ENCODE measurements at places on chromosomes 5 and 9. TPM values are rescaled to one million over a fixed set of nuclear protein-coding genes. Genes with fewer than 3 reads are reported as not detected.

The TMEM174 gene
- not detected for total RNA-seq

The WNT8A gene
- total RNA-seq: not detected

The ACTBL2 gene
- not detected for total RNA-seq

The CCDC183 gene
- not detected for total RNA-seq

The FAM120A gene
- 99.1 TPM for total RNA-seq

The POU5F2 gene
- total RNA-seq: 2.1 TPM

The DPH7 gene
- total RNA-seq: 39.4 TPM

DNA sequence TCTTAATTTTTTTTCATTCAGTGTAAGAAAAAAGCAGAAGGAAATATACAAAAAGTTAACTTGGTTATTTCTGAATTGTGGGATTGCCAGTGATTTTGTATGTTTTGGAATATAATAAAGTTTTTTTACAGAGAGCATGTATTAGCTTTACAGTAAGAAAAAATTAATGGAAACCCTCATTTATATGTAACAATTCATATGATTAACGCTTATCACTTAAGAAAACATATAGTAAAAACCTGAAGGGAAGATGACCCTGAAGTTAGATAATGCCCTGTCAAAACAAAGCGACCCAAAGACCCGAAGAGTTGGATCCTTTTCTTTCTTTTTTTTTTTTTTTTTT lies 52.4 kb downstream of the EHMT1 start:
- no peaks in the 10 kb centered on the region for H3K27me3 ChIP-seq
- H3K27ac ChIP-seq: no peak overlapping the region
- peaks cover 24% of the 10 kb centered on the region for H3K36me3 ChIP-seq
- DNase-seq: no peak
- H3K4me1 ChIP-seq: peaks cover 79% of the 10 kb centered on the region

DNA sequence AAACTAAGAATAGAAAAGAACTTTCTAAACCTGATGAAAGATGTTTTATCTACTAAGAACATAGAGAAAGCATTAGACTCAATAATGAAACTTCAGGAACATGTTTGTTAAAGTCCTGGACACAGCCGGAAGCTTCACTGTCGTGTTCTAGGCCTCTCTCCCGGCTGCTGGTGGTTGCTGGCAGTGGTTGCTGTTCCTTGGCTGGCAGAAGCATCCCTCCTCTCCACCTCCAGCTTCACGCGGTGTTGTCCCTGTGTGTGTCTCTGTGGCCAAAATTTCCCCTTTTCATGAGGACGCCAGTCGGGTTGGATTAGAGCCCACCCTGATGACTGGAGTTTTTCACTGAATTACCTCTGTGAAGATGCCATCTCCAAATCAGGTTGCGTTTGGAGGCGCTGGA lies 6.5 kb upstream of the MED10 start:
- H3K27ac ChIP-seq: no peak overlapping the region
- no peaks in the 10 kb centered on the region for H3K4me1 ChIP-seq
- H3K36me3 ChIP-seq: no peaks in the 10 kb centered on the region
- peaks cover 21% of the 10 kb centered on the region for H3K27me3 ChIP-seq
- H3K4me3 ChIP-seq: no peak overlapping the region

DNA sequence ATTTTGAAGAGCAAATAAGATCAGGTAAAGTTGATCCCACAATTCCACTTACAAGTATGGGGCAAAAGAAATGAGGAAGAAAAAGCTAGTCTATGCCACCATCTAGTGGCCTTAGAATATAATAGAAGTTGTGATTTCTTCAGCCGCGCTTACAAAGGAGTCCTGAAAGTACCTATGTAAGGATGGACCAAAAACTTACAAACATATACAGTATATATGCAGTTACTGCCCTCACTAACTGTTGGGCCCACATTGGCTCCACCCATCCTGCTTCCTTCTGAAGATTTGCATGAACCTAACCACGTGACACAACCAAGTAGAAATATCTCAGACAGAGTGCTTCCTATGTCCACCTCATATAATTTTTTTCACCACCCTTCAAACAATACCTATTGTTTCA lies 11.7 kb upstream of the OR13D1 start:
- DNase-seq: no peak
- peaks cover 3% of the 10 kb centered on the region for H3K27me3 ChIP-seq

GRCh38 chr5:140003519-140003918 lies 39.6 kb downstream of the NRG2 start:
- H3K36me3 ChIP-seq: no peaks in the 10 kb centered on the region
- no peak for DNase-seq
- H3K27me3 ChIP-seq: peaks cover 34% of the 10 kb centered on the region
- no peak overlapping the region for H3K4me3 ChIP-seq
- H3K27ac ChIP-seq: no peak overlapping the region

DNA sequence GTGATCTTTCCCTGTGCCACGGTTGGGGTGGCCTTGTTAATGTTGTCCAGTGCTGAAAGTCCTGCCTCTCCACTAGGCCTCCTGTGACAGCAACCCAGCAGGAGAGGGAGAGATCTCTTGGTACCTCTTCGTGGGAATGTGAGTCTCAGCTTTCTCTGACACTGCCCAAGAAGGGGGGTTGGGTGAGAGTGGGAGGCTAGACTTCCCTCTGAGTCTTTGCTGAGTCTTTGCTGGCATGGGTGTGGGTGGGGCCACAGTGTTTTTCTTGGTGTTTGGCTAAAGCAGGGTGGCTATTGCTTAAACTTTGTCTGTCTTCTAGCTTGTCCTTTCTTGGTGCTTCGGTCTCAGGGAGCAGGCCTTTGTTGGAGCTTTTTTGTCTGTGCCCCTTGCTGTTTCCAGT lies 145.6 kb downstream of the GNA14 start:
- DNase-seq: no peak
- no peak overlapping the region for H3K27ac ChIP-seq
- H3K4me3 ChIP-seq: no peak overlapping the region
- no peaks in the 10 kb centered on the region for H3K4me1 ChIP-seq
- H3K27me3 ChIP-seq: no peaks in the 10 kb centered on the region
- no peaks in the 10 kb centered on the region for H3K36me3 ChIP-seq

DNA sequence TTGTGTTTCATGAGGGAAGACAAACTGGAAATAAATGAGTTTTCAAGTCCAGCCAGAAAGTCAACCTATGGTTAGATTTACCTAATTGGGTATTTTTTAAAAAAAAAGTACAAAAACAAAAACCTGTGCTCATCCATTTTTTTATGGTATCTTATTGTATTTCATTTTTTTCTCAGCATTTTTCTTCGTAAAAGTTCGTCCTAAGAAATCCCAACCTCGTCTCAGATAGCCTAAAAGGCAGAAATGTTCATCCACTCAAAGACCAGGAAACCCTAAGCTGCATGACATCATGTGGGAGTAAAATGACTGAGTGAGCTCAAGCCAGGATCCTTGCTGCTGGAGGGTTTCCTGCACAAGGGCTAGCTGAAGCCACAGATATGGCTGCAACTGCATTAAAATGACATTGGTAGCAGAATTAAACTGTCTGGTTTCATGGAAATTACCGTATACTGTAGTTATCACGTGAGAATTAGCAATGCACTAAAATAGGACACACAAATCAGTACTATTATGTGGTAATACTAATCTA lies 70.4 kb downstream of the NFIB start:
- H3K27ac ChIP-seq: no peak overlapping the region
- no peak overlapping the region for H3K4me3 ChIP-seq
- no peak for DNase-seq
- H3K4me1 ChIP-seq: no peaks in the 10 kb centered on the region
- H3K27me3 ChIP-seq: no peaks in the 10 kb centered on the region

DNA sequence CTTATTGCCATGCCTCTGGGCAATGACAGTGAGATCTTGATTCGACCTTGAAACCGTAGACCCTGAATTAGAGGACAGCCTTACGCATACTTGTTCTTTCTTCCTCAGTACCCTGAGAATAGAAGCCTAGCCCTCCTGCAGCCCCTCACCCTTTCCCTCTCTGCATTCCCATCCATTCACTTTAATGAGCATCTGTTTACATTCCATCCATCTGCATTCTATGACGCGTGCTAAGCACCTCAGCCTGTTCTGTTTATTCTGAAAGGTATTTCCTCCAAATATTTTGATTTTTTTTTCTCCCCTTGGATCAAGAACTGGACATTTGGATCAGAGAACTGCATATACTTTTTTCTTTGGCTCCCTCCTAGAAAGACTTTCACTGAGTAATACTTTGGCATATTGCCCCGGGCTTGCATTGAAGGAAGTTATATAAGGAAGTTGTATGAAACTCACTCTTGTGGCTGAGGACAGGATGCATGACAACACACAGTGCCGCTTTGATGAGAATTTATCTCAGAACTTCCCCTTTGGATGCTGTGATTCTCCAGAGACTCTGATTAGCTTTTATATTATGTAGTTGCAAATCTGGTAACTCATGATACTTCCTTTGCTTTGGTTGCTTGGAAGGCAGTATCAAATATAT lies 15.7 kb downstream of the TMEM8B start:
- H3K4me3 ChIP-seq: peak overlapping the region; percentile 33
- H3K36me3 ChIP-seq: no peaks in the 10 kb centered on the region
- peak overlapping the region; percentile 28 for H3K27ac ChIP-seq
- no peaks in the 10 kb centered on the region for H3K27me3 ChIP-seq
- peaks cover 81% of the 10 kb centered on the region for H3K4me1 ChIP-seq

DNA sequence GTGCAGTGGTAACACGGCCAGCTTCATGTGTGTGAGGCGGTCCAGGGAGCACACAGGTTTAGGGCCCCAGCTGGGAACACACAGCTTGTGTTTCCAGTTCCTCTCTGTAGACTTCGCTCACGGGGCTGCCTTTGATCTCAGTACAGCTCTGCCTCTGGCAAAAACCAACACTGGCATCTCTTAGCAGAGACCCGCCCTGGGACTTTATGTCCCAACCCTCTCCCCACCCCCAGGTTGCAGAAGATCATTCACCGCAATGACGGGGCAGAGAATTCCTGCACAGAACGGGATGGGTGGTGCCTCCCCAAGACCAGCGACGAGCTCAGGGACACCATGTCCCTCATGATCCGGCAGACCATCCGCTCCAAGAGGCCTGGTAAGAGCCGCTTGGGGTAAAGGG lies 5.2 kb upstream of the CEL start:
- no peak for DNase-seq
- H3K4me1 ChIP-seq: peaks cover 19% of the 10 kb centered on the region
- H3K4me3 ChIP-seq: no peak overlapping the region
- no peaks in the 10 kb centered on the region for H3K27me3 ChIP-seq
- H3K27ac ChIP-seq: no peak overlapping the region

- H3K27ac ChIP-seq: no peak overlapping the region
- peaks cover 12% of the 10 kb centered on the region for H3K4me1 ChIP-seq
- peak overlapping the region; percentile 66 for H3K4me3 ChIP-seq
- H3K36me3 ChIP-seq: no peaks in the 10 kb centered on the region
- DNase-seq: no peak
- peaks cover 37% of the 10 kb centered on the region for H3K27me3 ChIP-seq
These were observed 52.9 kb downstream of the C9orf50 start for GRCh38 chr9:129567842-129568559.

DNA sequence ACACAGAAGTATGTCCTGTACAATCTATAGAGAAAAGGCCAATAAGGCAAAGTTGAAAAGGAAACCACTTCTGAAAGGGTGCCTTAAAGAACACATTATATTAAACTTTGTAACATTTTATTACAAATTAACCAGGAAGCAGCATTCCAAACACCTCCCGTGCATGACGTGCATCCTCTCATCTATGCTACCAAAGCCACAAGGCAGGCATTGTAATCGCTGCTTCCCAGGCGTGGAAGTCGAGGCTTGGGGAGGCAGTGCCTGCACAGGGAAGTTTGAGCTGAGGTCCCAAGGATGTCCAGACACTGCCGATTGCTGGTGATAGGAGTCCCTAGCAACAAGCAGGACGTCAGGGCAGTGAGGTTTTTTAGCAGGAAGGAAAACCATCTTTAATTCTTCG lies 44.3 kb upstream of the BARHL1 start:
- DNase-seq: no peak
- no peak overlapping the region for H3K4me3 ChIP-seq
- H3K36me3 ChIP-seq: no peaks in the 10 kb centered on the region
- H3K27me3 ChIP-seq: peaks cover 4% of the 10 kb centered on the region
- no peaks in the 10 kb centered on the region for H3K4me1 ChIP-seq
- no peak overlapping the region for H3K27ac ChIP-seq

DNA sequence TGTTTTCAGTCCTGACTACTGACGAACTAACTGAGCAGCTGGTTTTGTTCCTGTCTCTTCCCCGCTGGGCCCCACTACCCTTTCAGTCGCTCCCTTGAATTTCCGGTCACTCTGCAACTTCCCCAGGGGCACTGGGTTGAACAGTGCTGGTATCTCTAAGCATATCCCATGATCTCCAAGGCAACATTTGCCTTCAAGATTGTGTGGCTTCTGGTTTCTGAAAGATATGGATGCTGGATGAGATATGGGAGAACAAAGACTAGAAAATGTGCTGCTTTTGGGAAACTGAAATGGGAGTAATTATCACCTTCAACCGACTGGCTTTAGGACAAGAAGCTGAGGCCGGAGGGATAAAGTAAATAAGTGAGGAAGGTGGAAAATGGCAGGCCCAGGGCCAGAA lies 258.2 kb upstream of the PIK3R1 start:
- no peak for DNase-seq
- H3K27ac ChIP-seq: no peak overlapping the region
- H3K4me3 ChIP-seq: no peak overlapping the region
- H3K36me3 ChIP-seq: no peaks in the 10 kb centered on the region

DNA sequence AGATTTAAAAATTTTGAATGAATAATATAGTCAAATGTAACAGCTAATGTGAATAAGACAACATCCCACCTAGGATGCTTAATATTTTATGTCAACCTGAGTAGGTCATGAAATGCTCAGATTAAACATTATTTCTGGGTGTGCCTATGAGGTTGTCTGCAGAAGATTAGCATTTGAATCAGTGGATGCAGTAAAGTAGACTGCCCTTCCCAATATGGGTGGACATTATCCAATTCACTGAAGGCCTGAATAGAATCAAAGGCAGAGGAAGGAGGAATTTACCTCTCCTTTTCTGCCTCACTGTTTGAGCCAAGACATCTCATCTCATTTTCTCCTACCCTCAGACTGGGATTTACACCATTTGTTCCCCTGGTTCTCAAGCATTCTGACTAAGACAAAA lies 1582.3 kb downstream of the EFNA5 start:
- no peaks in the 10 kb centered on the region for H3K36me3 ChIP-seq
- H3K4me1 ChIP-seq: no peaks in the 10 kb centered on the region
- no peak overlapping the region for H3K4me3 ChIP-seq
- no peaks in the 10 kb centered on the region for H3K27me3 ChIP-seq

- H3K27me3 ChIP-seq: peaks cover 20% of the 10 kb centered on the region
- H3K4me1 ChIP-seq: no peaks in the 10 kb centered on the region
- DNase-seq: no peak
- no peak overlapping the region for H3K27ac ChIP-seq
- H3K4me3 ChIP-seq: no peak overlapping the region
- no peaks in the 10 kb centered on the region for H3K36me3 ChIP-seq
These were observed 312.4 kb downstream of the ARHGEF28 start for GRCh38 chr5:73938280-73938937.
